T follicular helper cell (primary cell): ENCODE measurements at places on chromosomes 4 and X.

- DNase-seq: no peak
Observed at GRCh38 chr4:179867300-179867878, 2375.8 kb upstream of the TENM3 start.

- DNase-seq: no peak
Observed at GRCh38 chrX:142686653-142687283, 339.0 kb upstream of the SPANXN4 start.

DNA sequence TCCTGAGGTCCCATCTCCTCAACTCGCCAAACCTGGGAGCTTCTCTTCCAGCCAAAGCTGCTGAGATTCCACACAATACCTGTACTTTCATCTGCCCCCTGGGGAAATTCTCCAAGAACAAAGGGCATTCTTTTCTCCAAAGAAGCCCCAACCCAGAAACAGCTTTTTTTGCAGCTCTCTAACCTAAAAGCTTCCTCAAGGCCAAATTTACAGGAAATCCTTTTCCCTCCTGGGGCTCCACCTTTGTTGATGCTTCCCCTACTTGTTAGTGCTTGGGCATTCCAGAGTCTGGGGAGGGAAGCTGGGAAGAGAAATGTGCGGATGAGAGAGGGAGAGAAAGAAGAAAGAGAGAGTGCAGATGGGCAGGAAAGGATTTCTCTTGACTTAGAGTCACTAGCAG lies 24.3 kb downstream of the ZBTB33 start:
- no peak for DNase-seq

DNA sequence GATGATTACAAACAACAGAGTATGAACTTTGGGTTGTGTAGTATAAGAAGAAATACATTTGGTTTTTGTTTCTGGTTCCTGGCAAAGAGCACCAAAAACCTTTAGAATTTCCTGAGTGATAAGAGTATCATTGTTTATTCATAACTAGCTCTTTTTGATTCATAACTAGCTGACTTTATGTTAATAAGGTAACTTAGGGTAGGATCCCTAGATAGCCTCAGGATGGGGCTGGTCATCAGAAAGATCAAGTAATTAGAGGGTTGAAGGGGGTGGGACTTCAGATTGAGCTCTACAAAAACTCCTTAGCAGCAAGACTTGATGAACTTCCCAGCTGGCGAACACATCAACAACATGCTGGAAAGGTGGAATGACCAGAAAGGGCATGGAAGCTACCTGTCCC lies 166.5 kb downstream of the SCFD2 start:
- DNase-seq: no peak

DNA sequence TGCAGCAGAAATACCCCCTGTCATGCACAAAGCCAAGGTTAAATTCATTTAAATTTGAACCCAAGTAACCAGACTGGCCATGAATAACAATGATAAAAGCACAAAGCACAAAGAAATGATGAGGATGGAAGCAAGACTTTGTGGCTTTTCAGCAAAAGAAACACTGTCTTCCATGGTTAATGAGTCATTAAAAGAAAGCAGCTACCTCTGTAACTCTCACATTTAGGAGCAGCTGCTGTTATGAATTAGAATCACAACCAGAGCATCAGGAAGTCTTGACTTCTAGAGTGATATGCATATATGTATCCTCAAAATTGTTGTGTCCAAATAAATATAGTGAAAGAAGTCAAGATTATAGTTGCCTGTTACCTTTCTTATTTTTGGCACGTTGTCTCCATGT lies 70.7 kb upstream of the RPS6KA6 start:
- no peak for DNase-seq
